Endothelial cell of coronary artery (primary cell): ENCODE measurements at places on chromosomes 4 and X. TPM values are rescaled to one million over a fixed set of nuclear protein-coding genes. Genes with fewer than 3 reads are reported as not detected.

The GRK4 gene
- 4.1 and 4.4 TPM in 2 replicates for total RNA-seq

The GDPD2 gene
- total RNA-seq, result not detected in 2 replicates

The ACSL4 gene
- 94.6 and 136 TPM in 2 replicates for total RNA-seq

The PAGE5 gene
- total RNA-seq, result not detected in 2 replicates

The SPACA5 gene
- not detected in 2 replicates for total RNA-seq

The DDX53 gene
- total RNA-seq, result not detected in 2 replicates

The FAT1 gene
- total RNA-seq, result 5.4 and 119 TPM in 2 replicates

The TBX22 gene
- not detected in 2 replicates for total RNA-seq

The FOXR2 gene
- not detected in 2 replicates for total RNA-seq

The IGBP1 gene
- 65.5 and 97.0 TPM in 2 replicates for total RNA-seq

The GPR119 gene
- not detected in 2 replicates for total RNA-seq

The CENPVL1 gene
- total RNA-seq, result not detected in 2 replicates

The ANXA5 gene
- 344 and 461 TPM in 2 replicates for total RNA-seq

The IBSP gene
- total RNA-seq, result not detected in 2 replicates

The SYTL4 gene
- 14.2 and 17.2 TPM in 2 replicates for total RNA-seq

The PDZD4 gene
- total RNA-seq, result 0.09 TPM in 2 replicates

The TLR6 gene
- 1.1 and 1.9 TPM in 2 replicates for total RNA-seq

The MAPK10 gene
- 0.09 TPM in 1 of 2 replicates, not detected in the other for total RNA-seq

The RPL39 gene
- 2,501 and 2,643 TPM in 2 replicates for total RNA-seq

The HTT gene
- 25.5 and 33.3 TPM in 2 replicates for total RNA-seq

The HTR2C gene
- not detected in 2 replicates for total RNA-seq

The DKK2 gene
- total RNA-seq, result 0.09 and 1.7 TPM in 2 replicates

The NXF2B gene
- not detected in 2 replicates for total RNA-seq

The IRS4 gene
- not detected in 2 replicates for total RNA-seq

The PRRG3 gene
- total RNA-seq, result not detected in 2 replicates

The CPE gene
- total RNA-seq, result 1.4 and 1.9 TPM in 2 replicates

The SSX3 gene
- not detected in 2 replicates for total RNA-seq

The CXCL3 gene
- 0.54 and 0.94 TPM in 2 replicates for total RNA-seq

The UGT8 gene
- total RNA-seq, result not detected in 2 replicates

The TEX11 gene
- not detected in 2 replicates for total RNA-seq

The CD99L2 gene
- total RNA-seq, result 23.5 and 24.0 TPM in 2 replicates

The F8A2 gene
- not detected in 2 replicates for total RNA-seq

The CDKN2AIP gene
- total RNA-seq, result 13.1 TPM in 2 replicates

The SPANXN3 gene
- not detected in 2 replicates for total RNA-seq

The TMPRSS11A gene
- total RNA-seq, result not detected in 2 replicates

The SORBS2 gene
- total RNA-seq, result 27.5 and 48.8 TPM in 2 replicates

The LONRF3 gene
- total RNA-seq, result 6.2 and 6.5 TPM in 2 replicates

The DGAT2L6 gene
- not detected in 2 replicates for total RNA-seq

The SLC38A5 gene
- 63.0 and 69.0 TPM in 2 replicates for total RNA-seq

The IL2 gene
- total RNA-seq, result not detected in 2 replicates

The ARHGAP4 gene
- total RNA-seq, result 26.4 and 50.0 TPM in 2 replicates

The DCAF8L2 gene
- 0.19 and 0.27 TPM in 2 replicates for total RNA-seq

The ENPEP gene
- under 0.01 TPM in 1 of 2 replicates, not detected in the other for total RNA-seq

The NALF2 gene
- total RNA-seq, result under 0.01 and 0.09 TPM in 2 replicates

The PWWP3B gene
- not detected in 2 replicates for total RNA-seq

The SUPT20HL2 gene
- total RNA-seq, result not detected in 2 replicates

The PPA2 gene
- 52.2 and 56.4 TPM in 2 replicates for total RNA-seq

The SYAP1 gene
- 28.0 and 44.4 TPM in 2 replicates for total RNA-seq

The IL2RG gene
- total RNA-seq, result not detected in 2 replicates

The SLC49A3 gene
- 1.7 and 3.3 TPM in 2 replicates for total RNA-seq

The RBM41 gene
- 10.7 and 11.7 TPM in 2 replicates for total RNA-seq
